ENCODE measurements at places on chromosomes 7 and 10. TPM values are rescaled to one million over a fixed set of nuclear protein-coding genes. Genes with fewer than 3 reads are reported as not detected.

HHEX gene
- 1.3 TPM for total RNA-seq

PPP1R17 gene
- total RNA-seq: not detected

TMEM139 gene
- not detected for total RNA-seq

SRI gene
- 65.6 TPM for total RNA-seq

CRHR2 gene
- total RNA-seq: not detected

NYAP1 gene
- total RNA-seq: 3.0 TPM

OIT3 gene
- not detected for total RNA-seq

SOSTDC1 gene
- total RNA-seq: 0.73 TPM

FAM237B gene
- total RNA-seq: not detected

PRSS2 gene
- total RNA-seq: not detected

CHN2 gene
- 0.36 TPM for total RNA-seq

HPSE2 gene
- 0.12 TPM for total RNA-seq

SLC26A5 gene
- not detected for total RNA-seq

NAT16 gene
- total RNA-seq: not detected

TAS2R16 gene
- not detected for total RNA-seq

DLX6 gene
- total RNA-seq: not detected

Data from hair follicle dermal papilla cell (primary cell).